ENCODE measurements at places on chromosomes 2 and 18. TPM values are rescaled to one million over a fixed set of nuclear protein-coding genes. Genes with fewer than 3 reads are reported as not detected.

Gene C1QL2
- not detected for total RNA-seq

Gene QPCT
- total RNA-seq: 1.3 TPM

Gene HOXD4
- total RNA-seq: not detected

Gene TUBB8B
- total RNA-seq: not detected

Gene CARF
- 4.1 TPM for total RNA-seq

Gene DLX1
- not detected for total RNA-seq

Gene ZEB2
- 17.6 TPM for total RNA-seq

Gene CLEC4F
- total RNA-seq: not detected

- DNase-seq: no peak
Measured at GRCh38 chr2:48733067-48733503, 22.4 kb downstream of the LHCGR start.

DNA sequence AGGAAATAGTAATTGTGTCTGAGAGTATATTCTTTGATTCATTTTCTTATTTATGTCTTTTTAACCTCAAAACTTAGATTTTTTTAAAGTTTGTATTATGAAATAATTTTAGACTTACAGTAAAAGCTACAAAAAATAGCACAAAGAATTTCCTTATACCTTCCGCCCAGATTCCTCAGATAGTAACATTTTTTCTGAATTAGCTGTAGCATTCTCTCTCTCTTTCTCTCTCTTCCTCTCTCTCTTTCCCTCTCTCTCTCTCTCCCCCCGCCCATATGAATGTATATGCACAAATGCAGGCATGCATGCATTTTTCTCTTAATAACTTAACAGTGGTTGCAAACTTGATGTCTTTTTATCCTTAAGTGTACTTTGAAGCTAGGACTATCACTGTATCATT, 361.1 kb upstream of the NRP2 start:
- DNase-seq: no peak

- DNase-seq: no peak
Measured at GRCh38 chr2:142058149-142058548, 72.7 kb downstream of the LRP1B start.

DNA sequence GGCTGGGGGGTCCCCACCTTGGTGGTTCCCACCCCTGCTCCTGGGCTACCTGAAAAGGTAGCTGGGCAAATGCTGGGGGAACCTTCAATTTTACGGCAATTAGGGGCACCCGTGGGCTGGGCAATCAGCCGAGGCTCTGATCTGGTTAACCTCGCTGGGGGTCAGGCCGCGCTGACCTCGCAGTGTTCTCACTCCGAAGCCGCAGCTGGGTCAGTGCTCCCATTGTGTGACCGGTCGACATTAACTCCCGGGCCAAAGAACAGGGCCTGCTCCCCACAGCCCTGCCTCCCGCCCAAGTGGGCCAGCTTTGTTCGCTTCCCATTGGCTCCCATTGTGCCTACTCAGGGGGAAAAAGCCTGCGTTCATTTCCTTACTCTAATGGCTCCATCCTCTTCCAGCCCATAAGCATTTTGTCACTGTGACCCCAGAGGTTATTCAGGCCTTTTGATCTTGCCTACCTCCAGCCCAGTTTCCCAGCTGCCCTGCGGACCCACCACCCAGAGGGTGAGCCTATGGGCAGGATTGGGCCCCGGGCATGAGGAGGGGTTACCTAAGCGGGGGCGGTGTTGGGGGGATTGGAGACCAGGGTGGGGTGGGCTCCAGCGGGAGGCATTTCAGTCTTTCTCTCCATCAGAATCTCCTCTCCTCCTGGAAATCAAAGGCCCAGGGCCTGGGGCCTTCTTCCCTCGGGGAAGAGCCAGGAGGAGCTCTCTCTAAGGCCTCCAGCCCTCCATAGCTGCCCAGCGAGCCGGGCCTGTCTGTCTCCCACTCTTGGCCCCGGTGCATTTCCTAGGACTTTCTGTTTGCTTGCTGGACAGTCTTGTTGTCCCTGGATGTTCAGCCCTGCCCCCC, 90.1 kb downstream of the MYCN start:
- DNase-seq: no peak

GRCh38 chr2:234406085-234406484, 90.8 kb downstream of the ARL4C start:
- DNase-seq: no peak

DNA sequence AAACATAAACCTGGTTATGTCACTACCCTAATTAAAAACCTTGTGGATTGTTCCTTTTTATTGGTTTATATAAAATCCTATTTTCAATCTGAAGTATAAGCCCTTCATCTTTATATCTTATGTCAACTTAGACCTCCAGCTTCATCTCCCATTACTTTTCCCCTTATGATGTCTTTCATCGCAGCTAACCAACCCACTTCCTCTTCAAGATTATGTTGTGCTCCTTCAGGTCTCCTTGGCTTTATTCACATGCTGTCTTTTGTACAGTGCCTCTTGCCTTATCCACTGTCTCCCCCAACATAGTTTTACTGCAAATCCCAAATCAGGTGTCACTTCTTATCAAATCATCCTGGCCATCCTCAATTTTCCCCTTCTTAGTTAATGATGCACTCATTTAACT, 25.9 kb downstream of the MBD5 start:
- DNase-seq: no peak

- no peak for DNase-seq
Measured at GRCh38 chr2:21730141-21730540, 606.4 kb downstream of the TDRD15 start.

- no peak for DNase-seq
Measured at GRCh38 chr2:162749456-162749855, 89.1 kb downstream of the KCNH7 start.

- DNase-seq: no peak
Measured at GRCh38 chr2:158567208-158567607, 110.5 kb downstream of the PKP4 start.

DNA sequence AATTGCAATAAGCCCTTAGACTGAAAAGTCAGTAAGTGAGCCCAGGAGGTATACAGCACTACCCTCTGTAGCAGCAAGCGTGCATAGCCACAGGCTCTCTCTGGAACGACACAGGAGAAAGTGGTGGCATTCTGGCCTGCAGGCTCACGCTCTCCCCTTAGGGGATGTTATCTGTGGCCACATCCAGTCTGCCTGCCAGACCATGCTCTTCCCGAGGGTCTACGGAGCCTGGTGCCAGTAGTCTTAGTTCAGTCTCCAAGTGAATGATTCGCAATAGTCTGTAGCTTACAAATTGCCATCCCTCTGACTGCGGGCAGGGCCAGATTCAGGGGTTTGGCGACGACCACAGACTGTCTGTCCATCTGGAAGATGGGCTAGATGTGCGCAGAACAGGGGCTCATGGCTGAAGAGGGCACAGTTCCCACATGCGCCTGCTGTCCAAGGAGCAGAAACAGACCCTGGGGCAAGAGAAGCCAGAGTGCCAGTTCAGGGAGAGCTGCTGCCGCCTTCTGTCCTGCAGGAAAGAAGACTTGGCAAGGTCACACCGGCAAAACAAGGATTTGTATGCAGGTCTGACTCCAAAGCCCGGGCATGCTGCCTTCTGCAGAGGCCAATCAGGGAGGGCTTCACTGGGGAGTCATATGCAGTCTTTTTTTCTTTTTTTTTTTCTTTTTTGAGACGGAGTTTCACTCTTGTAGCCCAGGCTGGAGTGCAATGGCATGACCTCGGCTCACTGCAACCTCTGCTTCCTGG, 3.5 kb upstream of the KLF11 start:
- DNase-seq: no peak

DNA sequence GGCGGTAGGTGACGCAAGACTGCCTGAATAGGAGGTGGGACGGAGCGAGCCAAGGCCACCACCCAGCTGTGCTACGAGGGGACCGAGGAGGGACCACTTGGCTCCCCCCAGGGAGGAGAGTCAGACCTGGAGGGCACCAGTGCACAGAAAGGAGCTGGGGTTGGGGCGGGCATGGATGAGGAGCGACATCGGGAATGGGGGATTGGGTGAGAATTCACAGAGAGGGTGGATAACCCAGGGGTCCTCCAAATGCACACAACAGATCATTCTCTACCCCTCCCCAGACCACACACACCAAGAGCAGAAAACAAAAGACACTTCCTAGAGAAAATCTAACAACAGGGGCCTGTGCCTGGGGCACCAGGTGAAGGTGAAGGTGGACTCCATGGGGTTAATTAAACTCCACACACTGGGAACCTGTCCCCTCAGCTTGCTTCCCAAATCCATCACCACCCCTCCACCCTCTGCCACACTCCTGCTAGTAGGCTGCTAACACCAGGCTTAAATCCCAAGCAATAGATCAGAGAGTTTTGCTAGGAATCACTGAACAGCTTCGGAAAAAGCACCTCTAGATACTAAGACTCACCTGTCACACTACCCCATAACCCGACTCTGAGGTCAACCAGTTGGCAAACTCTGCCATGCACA, 274.6 kb downstream of the EIPR1 start:
- no peak for DNase-seq

- DNase-seq: no peak
Measured at GRCh38 chr2:28955467-28955866, 25.6 kb upstream of the TOGARAM2 start.

GRCh38 chr2:41722668-41723369, 325.0 kb upstream of the PKDCC start:
- DNase-seq: no peak

GRCh38 chr2:120422465-120423160, 76.7 kb downstream of the INHBB start:
- no peak for DNase-seq

- DNase-seq: no peak
Measured at GRCh38 chr2:136764452-136765255, 691 bp upstream of the THSD7B start.

Measured in right lobe of liver (tissue), 6 donors.